ENCODE measurements at places on chromosomes 12 and 14.

DNA sequence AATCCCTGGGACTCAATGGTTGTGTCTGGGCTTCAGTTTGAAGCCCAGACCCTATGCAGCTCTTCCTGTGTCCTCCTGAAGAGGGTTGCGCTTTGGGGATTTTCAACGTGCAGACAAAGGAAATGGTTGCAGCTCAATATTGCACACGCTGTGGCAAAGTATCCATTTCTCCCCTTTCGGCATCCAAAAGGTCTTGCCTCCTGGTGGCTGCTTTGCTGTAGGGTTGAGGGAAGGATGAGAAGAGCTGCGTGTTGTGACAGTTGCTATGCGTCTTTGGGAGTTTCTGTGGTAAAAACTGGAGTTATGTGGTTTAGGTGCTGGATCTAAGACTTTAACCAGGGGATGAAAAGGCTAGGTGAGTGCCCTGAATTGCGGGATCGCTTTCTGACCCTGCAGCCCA lies 71.0 kb downstream of the ZNF664 start:
- H3K4me3 ChIP-seq, result no peak overlapping the region
- no peaks in the 10 kb centered on the region for H3K36me3 ChIP-seq
- no peak overlapping the region for H3K27ac ChIP-seq
- DNase-seq, result no peak

- H3K36me3 ChIP-seq, result no peaks in the 10 kb centered on the region
- no peak overlapping the region for H3K4me3 ChIP-seq
- DNase-seq, result no peak
Observed at GRCh38 chr14:62824086-62824485, 221.2 kb downstream of the KCNH5 start.

DNA sequence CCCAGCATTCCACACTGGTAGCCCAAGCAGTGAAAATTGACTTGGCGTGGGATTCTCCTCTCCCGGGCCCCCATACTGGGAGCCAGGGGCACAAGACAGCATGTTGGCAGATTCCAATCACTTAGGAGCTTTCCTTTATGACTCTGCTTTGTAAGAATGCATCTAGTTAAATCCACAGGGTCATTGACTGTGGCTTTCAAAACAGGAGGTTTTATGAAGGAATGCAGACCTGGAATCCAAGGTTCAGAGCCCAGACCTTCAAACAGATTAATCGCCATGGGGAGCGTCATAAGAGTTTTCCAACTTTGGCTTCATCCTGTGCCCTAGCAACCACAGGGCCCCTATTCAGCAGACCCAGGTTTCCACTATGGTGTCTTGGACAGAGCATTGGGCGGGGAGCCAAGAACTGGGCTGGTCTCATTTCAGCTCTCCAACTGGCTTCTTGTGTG lies 76.4 kb upstream of the RMST start:
- no peaks in the 10 kb centered on the region for H3K4me1 ChIP-seq
- no peak overlapping the region for H3K4me3 ChIP-seq
- no peak overlapping the region for H3K27ac ChIP-seq
- H3K36me3 ChIP-seq, result no peaks in the 10 kb centered on the region
- no peak for DNase-seq

GRCh38 chr12:5003025-5003666 lies 40.5 kb upstream of the KCNA5 start:
- H3K4me3 ChIP-seq, result no peak overlapping the region
- no peak overlapping the region for H3K27ac ChIP-seq
- no peaks in the 10 kb centered on the region for H3K4me1 ChIP-seq
- peaks cover 8% of the 10 kb centered on the region for H3K27me3 ChIP-seq
- DNase-seq, result no peak

DNA sequence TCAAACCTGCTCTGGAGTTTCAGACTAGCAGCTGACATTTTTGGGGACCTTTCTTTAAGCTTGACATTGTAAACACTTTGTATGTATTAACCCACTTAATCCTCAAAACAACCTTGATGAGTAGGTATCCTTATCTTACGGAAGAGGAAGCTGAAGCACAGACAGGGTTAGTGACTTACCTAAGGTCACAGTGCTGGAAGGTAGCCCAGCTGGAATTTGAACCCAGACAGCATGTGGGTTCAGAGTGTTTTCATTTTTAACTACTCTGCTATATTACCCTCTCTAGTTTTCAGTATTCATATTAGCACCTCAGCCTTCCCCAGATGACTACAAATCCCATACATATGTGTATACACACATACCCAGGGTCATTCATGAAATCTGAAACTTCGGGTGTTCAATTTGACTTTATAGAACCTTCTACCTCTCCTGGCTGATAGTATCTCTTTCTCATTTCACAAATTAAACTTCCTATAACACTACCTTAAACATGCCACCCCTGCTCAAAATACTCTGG lies 13.9 kb downstream of the LPCAT3 start:
- peaks cover 68% of the 10 kb centered on the region for H3K4me1 ChIP-seq
- peaks cover 7% of the 10 kb centered on the region for H3K36me3 ChIP-seq
- H3K27ac ChIP-seq, result peak overlapping the region; percentile 69
- DNase-seq, result no peak
- no peaks in the 10 kb centered on the region for H3K27me3 ChIP-seq

DNA sequence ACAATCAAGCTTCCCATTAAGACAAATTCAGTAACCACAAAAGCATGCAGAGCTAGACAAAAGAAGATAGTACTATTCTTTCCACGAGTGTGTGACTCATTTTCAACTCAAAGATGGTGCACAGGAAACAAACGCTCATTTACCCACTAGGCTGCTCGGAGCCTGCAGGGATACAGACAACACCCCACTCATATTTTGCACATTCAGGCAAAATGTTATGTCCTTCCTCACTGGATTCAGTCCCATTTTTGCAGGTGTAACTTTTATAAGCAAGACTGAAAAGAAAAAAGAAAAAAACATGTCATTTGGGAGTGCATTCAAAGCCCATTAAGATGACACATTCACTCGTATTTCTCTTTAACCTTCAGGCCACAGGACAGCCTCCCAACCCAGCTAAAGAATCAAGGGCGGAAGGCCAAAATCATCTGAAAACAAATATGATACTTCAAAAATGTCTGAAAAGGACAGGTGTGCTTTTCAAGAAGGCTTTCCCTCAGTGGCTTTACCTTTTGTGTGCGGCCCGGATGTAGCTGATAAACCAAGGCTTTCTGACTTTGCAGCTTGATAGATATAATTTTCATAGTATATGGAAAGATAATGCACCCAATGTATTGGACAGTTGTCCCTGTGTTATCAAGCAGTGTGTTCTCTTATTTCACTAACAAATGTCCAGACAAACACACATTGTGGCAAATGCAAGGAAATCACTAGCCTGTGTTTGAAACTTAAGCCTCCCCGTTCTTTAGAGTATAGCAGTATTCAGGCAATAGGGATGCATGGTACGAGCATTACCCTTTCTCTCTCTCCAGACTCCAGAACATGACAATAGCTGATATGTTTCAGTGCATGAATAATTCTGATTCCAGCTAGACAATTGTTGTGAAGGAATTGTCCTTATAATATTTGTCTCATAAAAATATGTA lies 147.8 kb upstream of the KRR1 start:
- no peaks in the 10 kb centered on the region for H3K27me3 ChIP-seq
- DNase-seq, result no peak
- no peaks in the 10 kb centered on the region for H3K4me1 ChIP-seq
- H3K4me3 ChIP-seq, result no peak overlapping the region

DNA sequence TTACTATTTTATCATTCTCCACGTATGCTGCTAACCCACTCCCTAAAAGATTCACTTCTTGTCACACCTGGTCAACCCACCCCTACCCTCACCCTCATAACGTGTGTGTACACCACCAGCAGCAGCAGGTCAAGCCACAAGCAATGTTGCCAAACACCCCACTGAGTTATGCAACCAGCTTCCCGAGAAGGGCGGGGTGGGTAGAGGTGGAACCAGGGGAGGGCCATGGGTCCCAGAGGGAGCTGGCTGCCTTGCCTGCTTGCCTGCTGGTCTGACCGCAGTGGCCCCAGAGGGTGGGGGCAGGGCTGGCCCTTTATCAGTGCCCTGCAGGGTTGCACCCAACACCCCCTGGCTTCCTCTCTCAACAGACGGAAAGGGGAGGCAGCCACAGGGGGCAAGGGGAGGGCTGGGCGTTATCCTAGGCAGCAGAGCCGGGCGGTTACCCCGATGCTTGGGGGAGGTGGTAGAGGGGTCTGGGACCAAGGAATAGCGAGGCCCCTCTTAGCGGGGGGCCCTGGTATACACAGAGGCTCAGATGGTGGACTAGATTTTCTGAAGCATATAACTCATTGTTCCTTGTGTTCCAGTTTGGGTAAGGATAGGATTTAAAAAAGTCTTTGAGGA lies 3.5 kb upstream of the NFE2 start:
- DNase-seq, result peak; percentile 84
- no peaks in the 10 kb centered on the region for H3K36me3 ChIP-seq
- H3K4me3 ChIP-seq, result peak overlapping the region; percentile 76
- H3K27ac ChIP-seq, result peak overlapping the region; percentile 80
- H3K4me1 ChIP-seq, result peaks cover 83% of the 10 kb centered on the region

GRCh38 chr12:27003421-27004381 lies 10.5 kb downstream of the TM7SF3 start:
- H3K27me3 ChIP-seq, result no peaks in the 10 kb centered on the region
- peaks cover 3% of the 10 kb centered on the region for H3K36me3 ChIP-seq
- H3K27ac ChIP-seq, result no peak overlapping the region
- no peak overlapping the region for H3K4me3 ChIP-seq
- peaks cover 39% of the 10 kb centered on the region for H3K4me1 ChIP-seq

DNA sequence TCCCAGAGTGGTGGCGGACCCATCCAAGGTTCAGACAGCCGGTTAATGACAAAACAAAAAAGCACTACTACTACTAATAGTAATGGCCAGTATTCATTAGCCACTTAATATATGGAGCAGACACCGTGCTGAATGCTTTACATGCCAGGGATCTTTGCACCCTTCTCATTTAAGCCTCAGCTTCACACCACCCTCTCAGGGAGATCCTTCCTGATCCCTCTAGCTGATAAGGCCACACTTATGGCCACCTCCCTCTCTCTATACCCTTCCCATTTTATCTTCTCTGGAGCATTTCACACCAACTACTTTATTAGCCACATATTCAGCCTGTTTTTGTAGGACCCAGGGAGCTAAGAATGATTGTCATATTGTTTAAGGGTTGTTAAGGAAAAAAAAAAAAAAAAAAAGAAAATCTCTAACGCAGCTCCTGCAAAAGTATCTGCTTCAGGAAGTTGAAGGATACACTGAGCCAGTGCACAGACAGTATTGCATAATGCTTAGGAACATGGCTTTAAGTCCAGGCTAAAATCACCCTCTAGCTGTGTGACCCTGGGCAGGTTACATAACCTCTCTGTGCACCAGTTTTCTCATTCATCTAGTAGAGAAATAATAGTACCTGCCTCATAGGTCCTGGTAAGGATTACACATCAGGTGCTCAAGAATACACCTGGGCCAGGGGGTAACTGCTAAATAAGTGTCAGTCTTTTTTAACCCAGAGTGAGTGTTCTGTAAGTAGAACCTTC lies 29.4 kb downstream of the NUAK1 start:
- H3K4me3 ChIP-seq, result no peak overlapping the region
- H3K4me1 ChIP-seq, result peaks cover 21% of the 10 kb centered on the region
- H3K36me3 ChIP-seq, result no peaks in the 10 kb centered on the region
- DNase-seq, result no peak
- H3K27ac ChIP-seq, result no peak overlapping the region

DNA sequence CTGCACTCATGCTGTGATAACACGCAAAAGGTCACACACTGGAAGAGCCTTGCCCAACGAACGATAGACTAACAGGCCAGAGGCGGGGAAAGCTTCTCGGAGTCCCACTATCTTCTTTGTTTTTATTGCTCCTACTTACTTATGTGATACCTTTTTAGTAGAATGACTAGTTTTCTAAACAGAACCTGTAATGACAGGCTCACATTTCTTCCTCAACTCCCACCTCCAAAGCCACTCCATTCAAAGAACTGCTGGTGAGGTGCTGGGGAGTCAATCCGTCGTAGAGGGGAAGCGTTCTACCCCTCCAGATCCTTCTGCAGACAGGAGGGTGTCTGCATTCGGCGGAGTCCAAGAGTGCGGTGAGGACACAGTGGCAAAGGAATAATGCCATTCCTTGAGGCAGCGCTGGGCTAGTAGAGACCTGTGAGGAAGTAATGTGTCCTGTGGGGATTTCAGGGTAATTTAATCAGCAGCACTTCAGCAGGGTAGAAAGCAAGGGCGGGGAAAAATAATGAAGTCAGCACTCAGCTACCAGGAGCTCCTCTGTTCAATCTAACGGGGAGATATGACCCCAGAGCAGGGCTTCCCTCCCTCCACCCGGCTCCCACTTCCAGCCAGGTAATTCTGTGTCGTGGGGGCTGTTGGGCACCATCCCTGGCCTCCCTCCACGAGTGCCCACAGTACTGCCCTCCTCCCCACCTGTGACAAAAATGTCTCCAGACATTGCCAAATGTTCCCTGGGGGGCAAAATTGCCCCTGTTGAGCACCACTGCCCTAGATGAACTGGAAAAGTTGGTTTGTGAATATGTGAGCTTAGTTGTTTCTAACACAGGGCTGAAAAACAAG lies 25.2 kb downstream of the SPRING1 start:
- H3K4me1 ChIP-seq, result peaks cover 8% of the 10 kb centered on the region
- no peak overlapping the region for H3K4me3 ChIP-seq
- no peak for DNase-seq
- no peak overlapping the region for H3K27ac ChIP-seq
- peaks cover 20% of the 10 kb centered on the region for H3K27me3 ChIP-seq

DNA sequence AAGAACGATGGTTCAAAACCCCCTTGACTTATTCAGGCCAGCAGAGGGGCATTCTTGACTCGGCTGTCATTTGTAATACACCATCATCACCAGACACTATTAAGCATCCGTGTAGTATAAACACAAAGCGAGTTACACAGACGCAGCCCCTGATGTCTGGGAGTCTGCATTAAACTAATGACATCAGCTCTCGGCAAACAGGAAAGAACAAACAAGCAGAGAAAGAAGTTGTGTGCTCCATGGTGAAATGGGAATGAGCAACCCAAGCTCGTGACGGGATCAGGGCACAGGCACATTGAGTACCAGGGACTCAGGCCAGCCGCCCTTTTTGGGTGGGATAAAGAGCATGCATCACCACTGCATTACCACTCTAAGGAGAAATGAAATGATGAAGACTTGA lies 460.1 kb downstream of the MED13L start:
- H3K4me3 ChIP-seq, result no peak overlapping the region
- H3K27ac ChIP-seq, result no peak overlapping the region
- H3K27me3 ChIP-seq, result no peaks in the 10 kb centered on the region
- no peak for DNase-seq
- H3K36me3 ChIP-seq, result no peaks in the 10 kb centered on the region
- H3K4me1 ChIP-seq, result no peaks in the 10 kb centered on the region

Measured in CD14-positive monocyte (primary cell).